ENCODE measurements at places on chromosomes 2 and 18. TPM values are rescaled to one million over a fixed set of nuclear protein-coding genes. Genes with fewer than 3 reads are reported as not detected.

DNA sequence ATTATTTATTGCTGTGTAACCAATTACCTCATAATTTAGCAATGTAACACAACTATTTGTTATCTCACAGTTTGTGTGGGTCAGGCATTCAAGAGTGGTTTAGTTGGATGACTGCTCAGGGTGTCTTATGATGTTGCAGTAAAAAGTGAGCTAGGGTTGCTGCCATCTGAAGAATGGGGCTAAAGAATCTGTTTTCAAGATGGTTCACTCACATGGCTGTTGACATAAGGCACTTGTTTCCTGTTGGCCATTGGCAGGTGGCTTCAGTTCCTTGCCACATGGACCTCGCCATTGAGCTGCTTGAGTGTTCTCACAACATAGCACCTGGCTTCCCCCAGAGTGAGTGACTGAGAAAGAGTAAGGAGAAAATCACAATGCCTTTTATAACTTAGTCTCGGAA is 123.2 kb downstream of the TMEM17 start:
- DNase-seq, result no peak

Gene TMEM17
- 3.2 TPM for total RNA-seq

DNA sequence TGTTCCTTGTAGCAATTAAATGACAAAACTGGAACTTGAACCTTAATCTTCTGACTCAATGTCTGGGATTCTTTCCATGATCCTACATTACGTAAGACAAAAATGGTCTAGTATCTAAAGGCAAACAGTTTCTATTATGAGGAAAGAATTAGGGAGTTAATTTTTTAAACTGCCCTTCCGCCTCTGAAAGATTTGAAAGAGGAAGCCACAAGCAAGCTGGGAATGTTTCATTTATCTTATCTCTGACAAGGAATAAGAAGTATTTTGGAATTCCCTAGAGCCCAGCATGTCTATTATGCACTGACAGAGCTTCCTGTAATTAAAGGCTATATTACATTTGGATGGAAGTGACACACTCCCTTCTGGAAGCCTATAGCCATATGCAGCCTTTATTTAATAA is 558.8 kb upstream of the CDH2 start:
- DNase-seq, result no peak

- no peak for DNase-seq
Observed at GRCh38 chr2:69973335-69973735, 11.9 kb upstream of the ASPRV1 start.

GRCh38 chr2:1886405-1886992 is 142.2 kb upstream of the PXDN start:
- peak; percentile 47 for DNase-seq

- no peak for DNase-seq
Observed at GRCh38 chr2:31398881-31399280, 15.7 kb downstream of the XDH start.

GRCh38 chr2:73003027-73003426 is 68.5 kb downstream of the SFXN5 start:
- DNase-seq, result no peak

DNA sequence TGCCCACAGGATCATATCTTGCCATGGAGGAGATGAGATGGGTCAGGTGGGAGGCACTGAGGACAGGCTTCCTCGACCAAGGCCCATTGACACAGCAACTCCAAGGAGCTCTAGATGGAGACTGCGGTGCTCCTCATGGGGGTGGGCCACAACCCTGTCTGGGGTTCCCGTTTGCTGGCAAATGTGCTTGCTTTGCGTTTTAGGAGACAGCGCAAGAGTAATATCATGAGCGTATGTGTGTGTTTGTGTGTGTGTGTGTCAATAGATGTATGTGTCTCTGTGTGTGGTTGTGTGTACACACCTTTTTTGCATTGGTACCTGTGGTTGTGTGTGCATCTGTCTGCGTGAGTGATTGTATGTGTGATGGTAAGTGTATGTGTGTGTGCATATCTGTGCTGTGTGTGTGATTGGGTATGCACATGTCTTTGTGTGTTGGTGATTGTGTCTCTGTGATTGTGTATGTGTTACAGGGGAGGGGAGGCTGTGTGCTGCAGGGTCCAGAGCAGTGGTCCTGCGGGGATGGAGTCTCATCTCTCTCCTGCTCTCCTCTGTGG is 4.4 kb downstream of the FBLN7 start:
- no peak for DNase-seq

Gene GAREM1
- 11.1 TPM for total RNA-seq

Gene HOXD11
- not detected for total RNA-seq

- no peak for DNase-seq
Observed at GRCh38 chr2:108629417-108629816, 89.9 kb upstream of the RANBP2 start.

Gene HNMT
- total RNA-seq, result not detected

Gene PCARE
- total RNA-seq, result not detected

GRCh38 chr2:21317131-21317530 is 193.4 kb downstream of the TDRD15 start:
- DNase-seq, result peak; percentile 13

DNA sequence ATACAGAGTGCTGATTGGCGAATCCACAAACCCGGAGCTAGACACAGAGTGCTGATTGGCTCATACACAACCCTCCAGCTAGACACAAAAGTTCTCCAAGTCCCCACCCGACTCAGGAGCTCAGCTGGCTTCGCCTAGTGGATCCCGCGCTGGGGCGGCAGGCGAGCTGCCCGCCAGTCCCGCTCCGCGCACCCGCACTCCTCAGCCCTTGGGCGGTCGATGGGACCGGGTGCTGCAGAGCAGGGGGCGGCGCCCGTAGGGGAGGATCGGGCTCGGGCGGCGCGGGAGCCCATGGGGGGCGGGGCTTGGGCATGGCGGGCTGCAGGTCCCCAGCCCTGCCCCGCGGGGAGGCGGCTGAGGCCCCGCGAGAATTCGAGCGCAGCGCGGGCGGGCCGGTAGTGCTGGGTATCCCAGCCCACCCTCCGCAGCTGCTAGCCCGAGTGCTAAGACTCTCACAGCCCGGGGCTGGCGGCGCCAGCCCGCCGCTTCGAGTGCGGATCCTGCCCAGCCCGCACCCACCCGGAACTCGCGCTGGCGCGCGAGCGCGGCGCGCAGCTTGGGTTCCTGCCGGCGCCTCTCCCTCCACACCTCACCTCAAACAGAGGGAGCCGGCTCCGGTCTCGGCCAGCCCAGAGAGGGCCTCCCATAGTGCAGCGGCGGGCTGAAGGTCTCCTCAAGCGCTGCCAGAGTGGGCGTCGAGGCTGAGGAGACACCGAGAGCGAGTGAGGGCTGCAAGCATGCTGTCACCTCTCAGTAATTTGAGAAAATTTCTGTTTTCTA is 75.5 kb upstream of the ATP5MC3 start:
- no peak for DNase-seq

DNA sequence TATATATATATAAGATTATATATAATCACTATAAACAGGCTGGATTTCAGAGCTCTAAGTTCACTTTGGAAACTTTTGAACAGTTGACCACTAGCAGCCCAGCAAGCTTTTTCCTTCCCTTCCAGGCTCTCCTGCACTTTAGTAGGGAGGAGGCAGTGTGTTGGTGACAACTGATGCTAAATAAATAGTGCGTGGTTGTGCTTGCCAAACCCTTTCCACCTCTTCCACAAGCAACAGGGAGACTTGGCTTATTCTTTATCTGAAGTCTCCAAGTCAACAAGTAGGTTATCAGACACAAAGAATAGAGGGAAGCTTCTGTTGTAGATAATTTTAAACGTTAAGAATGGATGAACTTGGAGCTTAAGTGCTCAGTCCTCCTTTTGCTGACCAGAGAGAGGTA is 408.2 kb upstream of the HNRNPA3 start:
- no peak for DNase-seq

GRCh38 chr18:48312066-48312465 is 97.1 kb downstream of the ZBTB7C start:
- DNase-seq, result no peak

- no peak for DNase-seq
Observed at GRCh38 chr2:207970147-207970825, 55.0 kb downstream of the PLEKHM3 start.

GRCh38 chr18:48806551-48807261 is 144.1 kb downstream of the SMAD7 start:
- DNase-seq, result peak; percentile 12

Gene PIEZO2
- total RNA-seq, result 0.34 TPM

DNA sequence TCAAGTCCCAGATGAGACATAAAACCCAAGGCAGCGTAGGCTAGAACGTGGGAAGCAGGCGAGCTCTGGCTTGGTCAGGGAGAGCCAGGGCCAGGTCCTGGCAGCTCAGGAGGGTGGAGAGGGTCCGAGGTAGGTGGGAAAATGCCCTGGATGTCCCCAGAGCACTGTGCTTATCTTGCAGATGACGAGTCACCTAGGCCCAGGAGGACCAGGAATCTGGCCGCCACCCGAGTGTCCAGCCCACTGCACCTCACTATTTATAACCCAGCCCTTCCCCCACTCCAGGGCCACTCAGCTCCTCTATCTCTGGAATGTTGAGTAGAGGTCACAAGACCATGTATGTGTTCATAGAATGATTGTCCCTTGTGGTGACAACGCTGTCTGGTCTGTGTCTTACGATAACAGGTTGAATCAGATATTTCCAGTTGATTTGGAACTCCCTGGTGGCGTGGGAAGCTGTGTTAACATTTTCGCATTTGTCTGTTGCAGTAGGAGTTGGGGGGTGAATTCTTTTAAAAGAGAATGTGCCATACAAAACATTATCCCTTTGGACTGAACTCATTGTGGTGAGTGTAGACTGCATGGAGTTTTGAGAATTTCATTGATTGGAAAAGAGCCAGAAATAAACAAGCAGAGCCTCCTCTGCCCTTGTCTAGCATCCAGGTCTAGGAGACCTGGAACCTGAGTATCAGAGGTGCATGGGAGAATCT is 47.5 kb downstream of the EMILIN2 start:
- no peak for DNase-seq

DNA sequence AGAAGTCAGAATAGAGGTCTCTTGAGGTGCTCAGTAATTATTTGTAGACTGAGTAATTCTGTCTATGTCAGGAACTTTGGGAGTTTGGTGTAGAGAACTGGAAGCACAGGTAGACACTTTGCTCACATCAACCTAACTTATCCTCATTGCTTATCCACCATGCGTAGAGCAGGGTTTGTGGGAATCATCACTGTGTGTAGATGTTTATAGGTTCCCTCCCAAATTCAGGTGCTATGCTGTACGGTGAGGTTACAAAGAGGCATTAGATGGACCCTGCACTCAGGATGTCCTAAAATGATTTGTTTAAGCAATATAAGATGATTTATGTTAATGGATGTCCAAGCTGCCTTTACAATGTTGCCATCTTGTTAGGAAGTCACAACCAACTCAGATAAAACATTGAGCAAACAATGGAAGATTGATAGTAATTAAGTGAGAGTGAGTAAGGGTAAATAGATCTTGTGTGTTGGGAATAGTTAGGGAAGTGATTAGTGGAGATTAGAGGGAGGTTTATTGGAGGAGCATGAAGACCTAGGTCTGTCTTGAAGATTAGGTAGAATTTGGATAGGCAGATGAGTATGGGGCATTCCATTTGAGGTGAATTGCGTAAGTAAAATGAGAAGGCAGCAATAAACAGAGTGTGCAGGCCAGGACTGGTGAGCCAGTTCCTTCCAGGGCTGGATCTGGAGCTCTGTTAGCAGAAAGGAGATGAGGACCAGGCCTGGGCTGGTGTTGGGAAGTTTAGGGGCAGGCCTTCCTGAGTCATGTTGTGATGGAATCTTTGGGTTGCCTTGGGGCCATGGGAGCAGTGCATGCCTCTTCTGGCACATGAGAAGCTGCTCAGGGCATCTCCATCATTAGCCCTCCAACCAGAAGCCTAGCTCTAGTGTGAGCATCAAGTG is 12.1 kb downstream of the EPAS1 start:
- no peak for DNase-seq

- no peak for DNase-seq
Observed at GRCh38 chr2:143955401-143956065, 564.4 kb downstream of the ZEB2 start.

Gene CRACDL
- 1.1 TPM for total RNA-seq

DNA sequence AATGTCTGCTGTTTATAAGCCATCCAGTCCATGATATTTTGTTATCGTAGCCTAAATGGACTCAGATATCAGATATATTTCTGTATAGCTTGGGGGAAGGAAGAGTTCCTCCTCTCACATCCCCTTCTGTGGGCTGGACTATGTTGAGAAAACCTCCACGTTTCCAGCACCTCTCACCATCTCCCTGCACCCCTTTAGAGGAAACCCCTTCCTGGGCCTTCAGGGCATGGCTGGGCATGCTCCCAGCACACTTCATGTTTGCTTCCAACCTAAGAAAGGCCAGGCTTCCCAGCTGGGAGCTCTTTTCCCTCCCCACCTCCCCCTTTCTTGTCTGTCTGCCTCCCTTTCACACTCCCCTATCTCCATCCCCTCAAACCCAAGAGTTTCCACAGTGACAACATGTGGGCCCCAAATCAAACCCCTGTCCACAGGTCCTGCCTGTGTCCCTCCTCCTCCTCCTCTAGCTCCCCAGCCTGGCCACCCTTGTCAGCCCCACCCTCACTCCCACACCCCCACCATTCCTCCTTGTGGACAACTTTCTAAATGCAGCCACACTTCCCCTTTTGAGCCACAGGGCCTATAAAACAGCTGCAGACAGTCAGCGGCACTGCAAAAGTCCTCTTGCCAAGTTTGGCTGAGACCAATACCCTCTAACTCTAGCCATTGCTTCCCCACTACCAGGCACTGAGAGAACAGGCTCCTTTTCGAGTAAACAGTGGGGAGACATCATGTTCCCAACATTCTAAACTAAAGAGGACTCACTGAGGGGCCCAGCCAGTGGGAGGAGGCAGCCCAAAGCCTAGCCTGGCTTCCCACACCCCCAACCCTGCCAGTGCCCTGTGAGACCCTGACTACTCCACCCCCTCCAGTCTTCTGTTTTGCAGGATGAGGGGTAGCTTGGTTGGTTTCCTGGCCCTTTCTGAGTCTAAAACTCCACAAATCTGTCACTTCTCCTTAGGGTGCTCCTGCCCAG is 120.5 kb downstream of the ZFP36L2 start:
- peak; percentile 4 for DNase-seq

- peak; percentile 68 for DNase-seq
Observed at GRCh38 chr2:157838442-157839161, 37.5 kb downstream of the ACVR1 start.

GRCh38 chr2:151260573-151261230 is 961 bp downstream of the RBM43 start:
- no peak for DNase-seq

GRCh38 chr2:99376254-99376864 is 39.2 kb downstream of the EIF5B start:
- no peak for DNase-seq

Gene SCN7A
- 0.07 TPM for total RNA-seq

GRCh38 chr2:54047091-54047490 is 68.3 kb upstream of the ACYP2 start:
- no peak for DNase-seq

Gene SCN2A
- total RNA-seq, result 0.25 TPM

Gene MYOM1
- total RNA-seq, result 0.52 TPM

Gene ARID5A
- total RNA-seq, result 8.2 TPM

GRCh38 chr2:162490052-162490717 is 146.3 kb downstream of the GCA start:
- DNase-seq, result no peak

- DNase-seq, result no peak
Observed at GRCh38 chr2:218882866-218883366, 2.3 kb downstream of the WNT10A start.

Gene CCDC68
- total RNA-seq, result 6.6 TPM

Gene DCDC2C
- total RNA-seq, result not detected

Gene FNDC4
- 3.3 TPM for total RNA-seq
